Memory B cell (primary cell): ENCODE measurements at places on chromosomes 3 and 15.
A peak's percentile ranks its signal among the peaks of the same experiment; 100 is the strongest.

- no peaks in the 10 kb centered on the region for H3K36me3 ChIP-seq
- no peaks in the 10 kb centered on the region for H3K4me1 ChIP-seq
- H3K27ac ChIP-seq: no peak overlapping the region
- peaks cover 13% of the 10 kb centered on the region for H3K27me3 ChIP-seq
- H3K4me3 ChIP-seq: no peak overlapping the region
These were observed 153.4 kb upstream of the PFN2 start for GRCh38 chr3:150124142-150124541.

DNA sequence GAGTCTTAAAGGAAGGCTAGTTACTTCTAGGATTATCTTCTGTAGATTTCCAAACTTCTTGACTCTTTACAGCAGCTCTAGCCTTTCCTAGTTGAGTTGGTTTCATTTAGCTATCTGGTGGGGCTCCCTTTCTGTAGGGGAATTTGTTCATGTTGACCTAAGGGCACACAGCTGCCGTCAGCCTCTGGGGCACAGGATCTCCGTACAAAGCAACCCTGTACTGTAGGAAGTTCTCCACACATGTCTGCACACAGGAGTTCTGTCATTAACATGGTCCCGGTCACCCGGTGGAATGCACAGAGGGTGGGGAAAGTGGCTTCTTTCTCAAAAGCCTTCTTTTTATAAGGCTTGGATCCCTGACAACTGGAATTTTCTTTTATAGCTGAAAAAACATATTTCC, 88.7 kb upstream of the TNIK start:
- peaks cover 2% of the 10 kb centered on the region for H3K27me3 ChIP-seq
- H3K27ac ChIP-seq: no peak overlapping the region
- DNase-seq: no peak
- H3K4me1 ChIP-seq: no peaks in the 10 kb centered on the region

DNA sequence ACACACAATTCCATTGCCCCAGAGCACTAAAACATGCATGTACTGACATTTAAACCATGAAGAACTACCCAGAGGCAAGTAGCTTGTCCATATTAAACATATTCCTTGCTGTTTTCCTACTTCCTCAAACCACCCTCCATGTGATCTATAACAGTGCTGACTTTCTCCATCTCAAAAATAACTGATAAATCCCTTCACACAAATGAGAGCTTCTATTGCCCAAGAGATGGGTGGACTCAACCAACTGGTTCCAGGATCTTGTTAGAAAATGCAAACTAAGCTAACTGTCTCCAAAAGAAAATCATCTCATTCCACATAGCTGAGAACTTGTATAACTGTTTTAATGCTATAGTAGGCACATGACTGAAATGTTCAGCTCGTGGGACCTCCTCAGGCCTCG, 29.6 kb downstream of the DCLK3 start:
- DNase-seq: no peak
- peaks cover 4% of the 10 kb centered on the region for H3K27me3 ChIP-seq

DNA sequence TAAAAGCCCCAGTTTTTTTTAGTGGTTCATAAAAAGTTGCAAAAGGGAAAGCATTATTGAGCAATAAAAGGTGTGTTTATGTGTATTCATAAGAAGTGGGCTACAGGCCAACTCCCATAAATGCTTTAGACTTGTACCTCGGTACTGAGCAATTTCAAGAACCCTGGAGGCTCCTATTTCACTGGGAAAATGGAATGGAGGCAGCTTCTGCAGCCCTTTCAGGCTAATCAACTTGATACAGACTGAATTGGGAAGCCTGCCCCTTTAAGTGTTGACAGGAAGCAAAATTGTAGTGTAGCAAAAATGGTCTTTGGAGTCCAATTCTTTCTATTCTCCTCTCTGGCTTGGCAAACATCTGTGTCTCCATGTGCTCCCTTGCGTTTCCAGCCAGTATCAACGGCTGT, 118.8 kb downstream of the ECT2 start:
- DNase-seq: no peak
- H3K4me1 ChIP-seq: no peaks in the 10 kb centered on the region
- no peaks in the 10 kb centered on the region for H3K36me3 ChIP-seq
- H3K4me3 ChIP-seq: no peak overlapping the region
- H3K27me3 ChIP-seq: peaks cover 5% of the 10 kb centered on the region

DNA sequence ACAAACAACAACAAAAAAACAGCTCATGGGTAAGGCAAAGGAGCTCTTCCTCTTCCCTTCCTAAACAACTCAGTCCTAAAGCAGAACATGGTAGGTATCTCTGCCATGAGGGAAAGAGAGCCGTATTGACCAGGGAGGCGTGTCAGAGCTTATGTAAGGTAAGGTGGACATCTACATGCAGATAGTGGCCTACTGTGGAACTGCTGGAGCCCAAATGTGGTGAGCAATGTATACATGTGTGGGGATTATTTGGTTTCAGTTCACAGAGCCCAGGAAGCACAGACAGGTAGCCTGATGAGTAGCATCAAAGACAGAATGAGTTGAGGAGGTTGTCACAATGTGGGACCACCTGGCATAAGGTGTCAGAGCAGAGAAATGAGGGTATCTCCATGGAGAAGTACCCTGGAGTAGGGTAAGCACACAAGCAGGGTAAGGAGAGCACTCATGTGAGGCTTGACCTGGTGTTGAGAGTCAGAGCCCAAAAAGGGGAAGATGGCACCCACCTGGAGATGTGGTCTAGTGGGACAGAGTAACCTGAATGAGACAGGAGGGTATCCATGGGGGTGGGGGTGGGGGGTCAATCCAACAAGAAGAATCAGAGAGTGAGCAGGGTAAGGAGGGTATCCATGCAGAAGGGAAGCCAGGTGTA, 45.5 kb downstream of the DENND6A start:
- peak overlapping the region; percentile 36 for H3K27ac ChIP-seq
- no peak overlapping the region for H3K4me3 ChIP-seq
- peaks cover 45% of the 10 kb centered on the region for H3K36me3 ChIP-seq
- H3K27me3 ChIP-seq: no peaks in the 10 kb centered on the region
- peaks cover 14% of the 10 kb centered on the region for H3K4me1 ChIP-seq
- DNase-seq: no peak

DNA sequence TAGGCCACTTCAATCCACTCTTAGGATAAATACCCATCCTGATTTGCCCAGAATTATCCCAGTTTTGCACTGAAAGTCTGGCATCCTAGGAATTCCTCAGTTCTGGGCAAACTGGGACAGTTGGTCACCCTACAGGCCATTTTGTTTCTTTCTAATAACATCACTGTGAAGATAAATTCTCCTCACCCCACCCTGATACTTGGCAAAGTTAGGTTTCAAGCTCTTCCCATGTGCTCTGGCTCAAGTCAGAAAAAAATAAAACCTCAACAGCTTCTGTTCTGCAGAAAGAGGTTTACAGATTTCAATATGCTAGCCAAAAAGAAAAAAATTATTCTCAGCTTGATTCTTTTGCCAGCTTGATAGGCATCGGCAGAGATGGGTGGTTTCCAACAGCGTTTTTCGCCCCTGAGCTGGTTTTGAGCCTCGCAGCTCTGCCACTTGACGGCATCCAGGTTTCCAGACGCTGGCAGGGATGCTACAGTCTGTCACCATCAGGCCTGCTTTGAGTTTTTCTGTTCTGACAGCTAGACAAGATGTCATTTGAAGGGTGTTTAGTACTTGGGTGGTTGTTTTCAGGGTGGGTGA, 171.4 kb downstream of the SSR3 start:
- no peak overlapping the region for H3K4me3 ChIP-seq
- no peak for DNase-seq
- H3K27ac ChIP-seq: no peak overlapping the region
- no peaks in the 10 kb centered on the region for H3K4me1 ChIP-seq
- peaks cover 6% of the 10 kb centered on the region for H3K27me3 ChIP-seq

DNA sequence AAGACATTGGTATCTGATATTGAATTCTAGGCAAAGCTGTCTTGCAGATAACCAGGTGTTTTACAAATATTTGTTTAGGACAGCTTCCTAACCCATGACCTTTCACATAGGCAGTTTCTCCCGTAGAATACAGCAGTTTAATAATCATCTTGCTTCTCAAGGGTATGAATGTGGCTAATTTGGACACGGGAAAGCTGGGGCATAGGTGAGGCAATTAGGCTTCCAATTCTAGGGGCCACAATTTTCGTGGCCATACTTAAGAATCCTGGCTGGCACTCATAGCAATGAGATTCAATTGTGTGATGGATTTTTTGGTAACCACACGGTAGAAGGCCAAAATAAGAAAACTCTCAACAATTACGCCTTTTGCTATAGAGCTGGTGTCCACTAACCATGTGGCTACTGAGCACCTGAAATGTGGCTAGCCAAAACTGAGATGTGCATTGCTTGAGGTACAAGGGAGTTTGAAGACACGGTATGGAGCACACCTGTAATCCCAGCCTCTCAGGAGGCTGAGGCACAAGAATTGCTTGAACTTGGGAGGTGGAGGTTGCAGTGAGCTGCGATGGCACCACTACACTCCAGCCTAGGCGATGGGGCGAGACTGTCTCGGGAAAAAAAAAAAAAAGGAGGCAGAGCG, 34.4 kb downstream of the TFRC start:
- no peaks in the 10 kb centered on the region for H3K4me1 ChIP-seq
- no peak overlapping the region for H3K27ac ChIP-seq
- H3K36me3 ChIP-seq: peaks cover 36% of the 10 kb centered on the region
- DNase-seq: no peak
- H3K4me3 ChIP-seq: no peak overlapping the region

- H3K27me3 ChIP-seq: no peaks in the 10 kb centered on the region
- H3K27ac ChIP-seq: no peak overlapping the region
- no peak for DNase-seq
- peaks cover 40% of the 10 kb centered on the region for H3K36me3 ChIP-seq
- peaks cover 2% of the 10 kb centered on the region for H3K4me1 ChIP-seq
These were observed 41.2 kb downstream of the HPS3 start for GRCh38 chr3:149170672-149171071.
